Aorta (tissue), 5 donors: ENCODE measurements at places on chromosomes 4 and X. TPM values are rescaled to one million over a fixed set of nuclear protein-coding genes. Genes with fewer than 3 reads are reported as not detected.

ARMCX4 gene
- total RNA-seq: 18.9 TPM

CSN1S1 gene
- total RNA-seq: not detected

ZFX gene
- 66.1 TPM for total RNA-seq

SLITRK4 gene
- 4.1 TPM for total RNA-seq

SATL1 gene
- not detected for total RNA-seq

PNMA3 gene
- 0.13 TPM for total RNA-seq

GBA3 gene
- total RNA-seq: not detected

RBM46 gene
- total RNA-seq: not detected

LDB2 gene
- total RNA-seq: 128 TPM

- peaks cover 2% of the 10 kb centered on the region for H3K36me3 ChIP-seq
- no peak overlapping the region for H3K27ac ChIP-seq
- H3K27me3 ChIP-seq: no peaks in the 10 kb centered on the region
- H3K4me3 ChIP-seq: no peak overlapping the region
Measured at GRCh38 chrX:118675326-118675965, 52.0 kb upstream of the IL13RA1 start.

DNA sequence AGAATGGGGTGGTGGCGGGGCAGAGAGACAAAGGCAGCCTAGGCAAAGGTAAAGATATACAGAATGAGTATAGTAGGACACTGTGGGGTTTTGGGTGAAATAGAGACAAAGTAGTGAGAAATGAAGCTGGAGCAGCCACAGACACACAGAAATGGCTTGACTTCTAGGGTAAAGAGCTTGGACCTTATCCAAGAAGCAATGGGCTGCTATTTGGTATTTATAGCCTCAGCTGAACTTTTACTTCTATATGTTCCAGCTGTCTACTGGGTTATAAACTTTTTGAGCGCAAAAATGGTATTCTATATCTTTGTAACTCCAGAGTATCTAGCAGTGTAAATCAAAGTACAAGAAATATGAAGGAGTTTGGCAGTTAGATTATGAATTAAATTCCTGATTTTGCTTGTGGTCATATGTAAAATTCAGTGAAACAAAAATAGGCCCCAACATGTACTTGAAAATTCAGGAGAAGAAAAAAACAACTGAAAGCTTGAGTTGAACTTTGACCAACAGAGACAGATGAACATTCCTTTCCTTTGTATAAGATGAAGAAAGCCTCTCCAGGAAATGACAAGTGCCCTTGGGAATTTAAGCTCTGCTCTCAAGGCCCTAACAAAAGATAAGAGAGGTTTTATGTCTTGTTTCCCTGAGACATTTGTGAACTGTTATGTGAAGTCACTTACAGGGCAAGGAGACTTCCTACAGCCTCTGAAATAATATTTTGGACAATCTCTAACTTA is 354.1 kb downstream of the CHIC1 start:
- no peaks in the 10 kb centered on the region for H3K27me3 ChIP-seq
- H3K4me3 ChIP-seq: no peak overlapping the region
- no peak overlapping the region for H3K27ac ChIP-seq
- no peak for DNase-seq
- H3K36me3 ChIP-seq: no peaks in the 10 kb centered on the region

DNA sequence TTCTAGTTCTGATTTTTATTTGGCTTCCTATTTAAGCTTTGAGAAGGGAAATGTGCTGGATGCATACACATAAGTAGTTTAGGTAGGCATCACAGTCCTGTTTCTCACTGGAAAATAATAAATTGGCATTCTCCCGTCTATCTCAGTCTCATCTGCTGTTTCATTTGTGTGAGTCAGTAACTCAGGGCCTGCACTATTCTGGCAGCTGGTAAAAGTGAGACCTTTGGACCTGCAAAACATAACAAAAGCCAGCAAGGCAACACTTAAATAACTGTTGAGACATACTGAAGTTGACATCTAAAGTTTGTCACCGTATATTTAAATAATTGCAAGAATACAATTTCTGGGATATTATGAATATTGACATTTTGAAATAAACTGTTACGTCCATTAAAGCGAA is 8.6 kb upstream of the UBQLN2 start:
- H3K4me1 ChIP-seq: no peaks in the 10 kb centered on the region
- H3K4me3 ChIP-seq: no peak overlapping the region
- no peaks in the 10 kb centered on the region for H3K36me3 ChIP-seq
- no peak for DNase-seq
- no peaks in the 10 kb centered on the region for H3K27me3 ChIP-seq
- no peak overlapping the region for H3K27ac ChIP-seq

GRCh38 chrX:148416142-148416541 is 84.3 kb upstream of the AFF2 start:
- no peaks in the 10 kb centered on the region for H3K36me3 ChIP-seq
- H3K27ac ChIP-seq: no peak overlapping the region
- peaks cover 1% of the 10 kb centered on the region for H3K27me3 ChIP-seq
- H3K4me3 ChIP-seq: no peak overlapping the region

- H3K36me3 ChIP-seq: no peaks in the 10 kb centered on the region
- H3K27ac ChIP-seq: no peak overlapping the region
- no peak overlapping the region for H3K4me3 ChIP-seq
- no peak for DNase-seq
- no peaks in the 10 kb centered on the region for H3K4me1 ChIP-seq
Measured at GRCh38 chrX:26581091-26581490, 365.1 kb downstream of the MAGEB5 start.

DNA sequence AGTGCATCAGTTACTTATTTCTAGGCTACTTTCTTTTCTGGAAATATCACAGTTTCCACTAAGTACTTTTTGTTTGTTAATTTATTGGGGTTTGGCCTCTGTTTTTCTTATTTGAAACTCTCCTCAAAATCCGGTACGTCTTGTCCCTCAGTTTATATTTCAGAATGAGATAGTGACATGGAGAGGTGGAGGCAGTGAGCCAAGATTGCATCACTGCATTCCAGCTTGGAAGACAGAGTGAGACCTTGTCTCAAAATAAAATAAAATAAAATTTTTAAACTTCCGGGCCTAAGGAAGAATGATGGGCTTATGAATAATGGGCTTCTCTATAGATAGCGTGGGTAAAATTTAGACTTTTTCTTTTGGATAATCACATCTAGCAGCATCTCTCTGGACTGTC is 567.8 kb downstream of the TRIML1 start:
- H3K4me1 ChIP-seq: no peaks in the 10 kb centered on the region
- no peak for DNase-seq

GRCh38 chrX:101658661-101659491 is 774 bp downstream of the ARMCX2 start:
- H3K4me1 ChIP-seq: no peaks in the 10 kb centered on the region
- peak overlapping the region; percentile 52 for H3K4me3 ChIP-seq
- DNase-seq: peak; percentile 83
- H3K27me3 ChIP-seq: no peaks in the 10 kb centered on the region

DNA sequence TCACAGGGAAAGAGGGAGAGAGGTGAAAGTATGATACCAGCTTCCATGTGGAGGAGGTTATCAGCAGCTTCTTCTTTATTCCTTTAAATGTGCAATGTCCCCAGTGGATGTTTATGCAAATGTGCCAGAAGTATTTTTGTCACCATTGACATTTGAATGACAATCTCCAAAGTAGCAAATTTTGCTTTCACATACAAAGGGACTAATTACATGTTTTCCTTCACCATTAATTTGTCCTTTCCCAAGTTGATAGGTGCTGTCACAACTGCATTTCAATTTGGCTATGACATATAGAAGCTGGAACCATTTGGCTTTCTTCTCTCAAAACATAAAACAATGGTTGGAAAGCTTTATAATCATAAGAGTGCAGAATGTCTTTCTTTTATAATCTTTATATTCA is 469.0 kb upstream of the NWD2 start:
- H3K4me1 ChIP-seq: no peaks in the 10 kb centered on the region
- no peaks in the 10 kb centered on the region for H3K27me3 ChIP-seq
- no peak for DNase-seq
- H3K36me3 ChIP-seq: no peaks in the 10 kb centered on the region

- no peak for DNase-seq
- no peak overlapping the region for H3K27ac ChIP-seq
- no peaks in the 10 kb centered on the region for H3K4me1 ChIP-seq
- H3K4me3 ChIP-seq: no peak overlapping the region
- no peaks in the 10 kb centered on the region for H3K27me3 ChIP-seq
Measured at GRCh38 chrX:82627568-82627967, 880.5 kb upstream of the POU3F4 start.

GRCh38 chr4:139083607-139083955 is 68.0 kb downstream of the NOCT start:
- H3K4me3 ChIP-seq: peak overlapping the region; percentile 95
- peak; percentile 86 for DNase-seq
- H3K27ac ChIP-seq: peak overlapping the region; percentile 32
- H3K27me3 ChIP-seq: no peaks in the 10 kb centered on the region
- H3K4me1 ChIP-seq: no peaks in the 10 kb centered on the region
- no peaks in the 10 kb centered on the region for H3K36me3 ChIP-seq

DNA sequence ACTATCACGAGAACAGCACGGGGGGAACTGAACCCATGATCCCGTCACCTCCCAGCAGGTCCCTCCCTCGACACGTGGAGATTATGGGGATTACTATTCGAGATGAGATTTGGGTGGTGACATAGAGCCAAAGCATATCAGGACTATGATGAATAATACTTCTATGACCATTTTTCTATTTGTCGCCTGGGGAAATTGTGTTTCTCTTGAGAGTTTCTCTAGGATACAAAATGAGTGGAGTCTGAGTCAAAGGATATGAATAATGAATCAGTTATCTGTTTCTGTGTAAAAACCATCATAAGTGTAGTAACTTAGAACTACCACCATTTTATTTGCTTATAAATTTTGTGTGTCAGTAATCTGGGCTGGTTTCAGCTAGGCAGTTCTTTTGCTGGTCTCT is 533.0 kb upstream of the ARX start:
- no peaks in the 10 kb centered on the region for H3K4me1 ChIP-seq
- no peaks in the 10 kb centered on the region for H3K27me3 ChIP-seq
- no peak overlapping the region for H3K4me3 ChIP-seq
- H3K36me3 ChIP-seq: no peaks in the 10 kb centered on the region
- no peak overlapping the region for H3K27ac ChIP-seq

DNA sequence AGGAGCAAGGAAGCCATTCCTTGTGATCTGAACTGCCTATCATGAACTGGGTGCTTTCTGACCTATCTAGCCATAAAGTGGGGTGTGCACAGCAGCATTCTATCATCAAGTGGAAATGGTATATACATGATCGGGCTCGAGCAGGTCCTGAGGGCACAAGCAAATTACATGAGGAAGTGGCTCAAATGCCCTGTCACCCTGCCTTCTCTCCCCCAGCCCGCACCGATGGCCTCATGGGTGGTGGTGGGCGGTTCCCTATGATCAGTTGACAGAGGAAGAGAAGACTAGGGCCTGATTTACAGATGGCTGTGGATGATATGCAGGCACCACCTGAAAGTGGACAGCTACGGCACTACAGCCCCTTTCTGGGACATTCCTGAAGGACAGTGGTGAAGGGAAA is 46.3 kb upstream of the BCLAF3 start:
- no peaks in the 10 kb centered on the region for H3K4me1 ChIP-seq
- no peak overlapping the region for H3K27ac ChIP-seq
- no peaks in the 10 kb centered on the region for H3K27me3 ChIP-seq
- no peaks in the 10 kb centered on the region for H3K36me3 ChIP-seq
- DNase-seq: no peak

- no peak for DNase-seq
- H3K4me1 ChIP-seq: no peaks in the 10 kb centered on the region
- no peaks in the 10 kb centered on the region for H3K36me3 ChIP-seq
- H3K27ac ChIP-seq: no peak overlapping the region
- no peaks in the 10 kb centered on the region for H3K27me3 ChIP-seq
Measured at GRCh38 chr4:71232846-71233245, 106.0 kb upstream of the SLC4A4 start.

DNA sequence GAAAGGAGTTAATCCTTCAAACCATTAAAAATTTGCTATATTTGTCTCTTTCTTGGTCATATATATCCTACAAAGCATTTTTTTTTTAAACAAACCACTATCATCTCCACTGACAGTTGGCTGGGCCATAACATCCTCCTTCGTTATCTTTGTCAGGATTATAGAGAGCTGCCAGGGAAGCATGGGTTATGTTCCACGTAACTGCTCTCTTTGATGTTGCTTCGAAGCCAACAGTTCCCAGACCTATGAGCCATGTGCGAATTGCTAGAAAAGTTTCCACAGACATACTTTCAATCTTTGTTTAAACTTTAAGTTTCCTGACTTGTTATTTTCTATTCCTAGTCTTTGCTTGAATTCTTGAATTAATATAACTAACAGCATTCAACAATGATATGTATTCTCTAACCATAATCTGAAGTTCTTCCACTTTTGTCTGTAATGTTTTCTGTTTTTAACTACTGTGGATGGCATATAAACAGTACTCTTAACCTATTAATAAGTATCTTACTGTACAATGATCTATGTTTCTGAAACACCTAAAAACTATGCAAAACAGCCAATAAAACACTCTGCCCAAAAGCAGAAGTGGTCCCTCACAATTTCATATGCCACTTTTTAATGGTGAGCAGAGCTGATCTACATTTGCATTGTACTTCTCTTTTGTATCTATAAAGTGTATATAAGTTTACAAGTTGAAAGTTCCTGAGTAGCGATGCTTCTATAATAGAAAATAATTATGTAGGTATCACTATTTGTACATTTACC is 37.9 kb downstream of the EREG start:
- no peaks in the 10 kb centered on the region for H3K27me3 ChIP-seq
- no peak for DNase-seq
- no peak overlapping the region for H3K27ac ChIP-seq
- no peaks in the 10 kb centered on the region for H3K4me1 ChIP-seq
- no peak overlapping the region for H3K4me3 ChIP-seq

- peaks cover 8% of the 10 kb centered on the region for H3K4me1 ChIP-seq
- no peaks in the 10 kb centered on the region for H3K36me3 ChIP-seq
- DNase-seq: no peak
- no peak overlapping the region for H3K27ac ChIP-seq
Measured at GRCh38 chr4:184398741-184399511, 75.4 kb downstream of the IRF2 start.

GRCh38 chr4:13793020-13793710 is 165.6 kb upstream of the BOD1L1 start:
- no peaks in the 10 kb centered on the region for H3K27me3 ChIP-seq
- DNase-seq: no peak
- no peaks in the 10 kb centered on the region for H3K4me1 ChIP-seq
- no peaks in the 10 kb centered on the region for H3K36me3 ChIP-seq
- H3K4me3 ChIP-seq: no peak overlapping the region
